ENCODE measurements at places on chromosomes 6 and 20. TPM values are rescaled to one million over a fixed set of nuclear protein-coding genes. Genes with fewer than 3 reads are reported as not detected.

DNA sequence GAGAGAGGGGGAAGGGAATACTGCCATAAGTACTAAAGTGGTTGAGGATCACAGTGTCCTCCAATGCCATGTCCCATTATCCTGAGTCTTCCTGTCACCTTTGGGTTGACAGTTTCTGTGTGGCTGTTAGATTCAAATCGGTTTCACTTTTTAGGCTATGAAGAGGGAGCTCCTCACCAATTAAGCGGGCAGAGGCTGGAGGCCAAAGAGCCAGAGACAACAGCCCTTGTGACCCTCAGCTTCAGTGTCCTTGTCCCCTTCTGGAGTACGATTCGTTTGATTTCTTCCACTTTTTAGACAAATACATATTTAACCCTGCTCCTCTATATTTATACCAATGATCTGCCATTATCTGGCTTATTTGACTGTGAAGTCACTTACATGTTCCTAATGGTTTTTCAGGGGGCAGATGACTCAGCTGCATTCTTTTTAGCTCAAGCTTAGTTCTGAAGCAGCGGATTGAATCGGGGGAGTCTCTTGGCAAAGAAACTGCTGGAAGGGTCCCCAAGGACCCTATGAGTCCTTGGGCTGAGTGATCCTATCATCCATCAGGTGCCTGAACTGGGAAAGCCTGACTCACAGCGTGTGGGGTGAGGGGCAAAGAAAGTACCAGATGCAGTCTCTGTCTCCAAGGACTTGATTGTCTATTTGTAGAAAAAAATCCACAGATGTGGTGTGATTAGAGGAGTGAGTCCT lies 18.2 kb downstream of the FERMT1 start:
- no peak for DNase-seq

- no peak for DNase-seq
Observed at GRCh38 chr6:15874326-15874725, 211.5 kb upstream of the DTNBP1 start.

Gene TFAP2D
- total RNA-seq = not detected

DNA sequence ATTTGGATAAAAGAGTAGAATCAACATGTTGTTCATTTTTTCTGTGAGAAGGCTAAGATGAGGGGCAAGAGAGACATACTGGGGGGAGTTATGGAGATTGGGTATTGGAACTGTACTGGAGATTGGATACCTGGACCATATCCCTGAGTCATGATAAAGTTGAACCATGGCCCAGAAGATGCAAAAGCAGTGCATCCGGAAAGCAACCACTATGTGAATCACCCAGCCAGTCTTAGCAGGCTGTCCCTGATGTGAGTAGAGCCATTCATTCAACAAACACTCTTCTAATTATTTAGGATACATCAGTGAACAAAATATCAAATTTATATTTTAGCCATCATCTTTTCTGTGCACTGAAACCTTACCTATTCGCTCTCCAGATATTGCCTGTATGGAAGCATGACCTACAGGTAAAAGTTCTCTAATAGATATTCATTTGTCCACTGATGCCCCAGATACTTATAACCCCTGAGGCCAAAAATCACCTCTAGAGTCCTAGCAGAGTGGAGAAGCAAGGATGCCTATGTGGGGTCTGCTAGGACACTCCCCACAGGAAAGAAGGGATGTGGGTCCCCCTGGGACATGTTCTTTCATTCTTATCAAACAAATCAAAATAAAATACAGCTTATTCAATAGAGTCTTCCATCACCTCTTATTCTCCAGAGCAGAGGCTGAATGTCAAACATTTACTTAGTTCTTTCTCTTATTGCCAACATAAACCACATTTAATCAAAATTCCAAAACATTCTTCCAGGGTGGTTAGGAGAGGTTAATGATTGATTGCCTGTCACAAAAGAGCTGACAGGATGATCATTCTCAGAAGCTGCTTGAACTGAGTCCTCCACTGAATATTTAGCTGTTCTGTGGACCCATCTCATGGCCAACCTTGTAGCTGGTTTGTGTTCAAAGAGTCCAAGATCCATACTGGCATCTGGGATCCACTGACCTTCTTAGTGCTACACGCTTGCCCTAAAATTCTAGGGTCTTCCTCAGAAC lies 37.0 kb upstream of the PKHD1 start:
- no peak for DNase-seq

- DNase-seq = no peak
Observed at GRCh38 chr6:15363523-15364400, 117.9 kb downstream of the JARID2 start.

GRCh38 chr6:6734479-6735465 lies 146.3 kb downstream of the LY86 start:
- no peak for DNase-seq

DNA sequence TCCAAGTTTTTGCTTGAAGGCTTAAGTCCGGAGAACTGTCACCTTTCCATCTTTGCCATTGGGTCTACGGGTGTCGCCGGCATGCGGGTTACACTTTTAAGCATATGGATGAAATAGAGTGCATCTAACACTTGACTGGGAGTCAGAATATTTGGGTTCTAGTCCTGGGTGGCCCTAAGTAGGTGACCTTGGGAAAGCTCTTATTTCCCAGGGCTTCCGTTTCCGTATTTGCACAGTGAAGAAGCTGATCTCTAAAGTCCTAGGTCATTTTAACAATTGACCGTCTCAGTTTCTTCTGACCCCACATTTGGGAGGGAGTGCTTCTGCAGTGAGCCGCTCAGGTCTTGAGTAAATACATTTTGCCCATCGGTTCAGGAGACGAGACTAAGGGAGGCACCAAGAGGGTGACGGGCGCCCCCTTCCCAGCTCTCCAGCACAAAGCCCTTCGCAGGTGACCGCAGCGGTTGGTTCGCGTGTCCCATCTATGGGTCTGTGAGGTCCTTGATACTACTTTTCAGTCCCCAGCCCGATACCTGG lies 651 bp upstream of the BLTP3A start:
- peak; percentile 74 for DNase-seq

Gene TPBG
- total RNA-seq = 30.8 TPM

DNA sequence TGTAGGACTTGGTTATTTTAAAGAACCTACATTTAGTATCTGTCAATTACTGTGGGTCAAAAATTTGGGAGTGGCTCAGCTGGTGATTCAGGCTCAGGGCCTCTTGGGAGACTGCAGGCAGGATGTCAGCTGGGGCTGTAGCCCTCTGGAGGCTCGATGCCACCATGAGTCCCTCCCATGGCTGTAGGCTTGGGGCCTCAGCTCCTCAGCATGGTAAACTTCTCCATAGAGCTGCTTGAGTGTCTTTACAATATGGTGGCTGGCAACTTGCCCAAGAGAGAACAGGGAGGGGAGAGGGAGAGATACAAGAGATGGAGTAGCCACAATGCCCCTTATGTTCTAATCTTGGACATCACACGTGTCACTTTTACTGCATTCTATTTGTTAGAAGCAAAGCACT lies 470.4 kb downstream of the CDH26 start:
- no peak for DNase-seq

DNA sequence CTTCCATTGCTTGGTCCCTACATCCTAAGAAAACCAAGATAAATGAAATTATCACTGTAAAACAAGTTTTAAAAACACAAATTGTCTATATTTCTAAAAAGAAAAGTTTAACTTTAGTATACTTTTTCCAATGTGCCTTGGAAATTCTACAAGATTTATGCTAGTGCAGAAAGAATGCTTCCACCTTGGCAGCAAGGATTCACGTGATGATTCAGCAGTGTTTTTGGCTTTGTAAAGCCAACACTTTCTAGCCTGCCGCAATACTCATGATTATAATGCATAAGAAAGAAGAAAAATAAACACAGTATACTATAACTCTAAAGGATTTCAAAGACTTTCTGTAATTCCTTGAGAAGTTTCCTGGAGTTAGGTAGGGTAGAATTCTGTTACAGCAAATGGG lies 442.7 kb downstream of the TENT5A start:
- no peak for DNase-seq

Gene FAM184A
- 3.4 TPM for total RNA-seq

GRCh38 chr6:112030961-112031660 lies 22.8 kb upstream of the CCN6 start:
- no peak for DNase-seq
